ENCODE measurements at places on chromosomes 4 and X. TPM values are rescaled to one million over a fixed set of nuclear protein-coding genes. Genes with fewer than 3 reads are reported as not detected.

DNA sequence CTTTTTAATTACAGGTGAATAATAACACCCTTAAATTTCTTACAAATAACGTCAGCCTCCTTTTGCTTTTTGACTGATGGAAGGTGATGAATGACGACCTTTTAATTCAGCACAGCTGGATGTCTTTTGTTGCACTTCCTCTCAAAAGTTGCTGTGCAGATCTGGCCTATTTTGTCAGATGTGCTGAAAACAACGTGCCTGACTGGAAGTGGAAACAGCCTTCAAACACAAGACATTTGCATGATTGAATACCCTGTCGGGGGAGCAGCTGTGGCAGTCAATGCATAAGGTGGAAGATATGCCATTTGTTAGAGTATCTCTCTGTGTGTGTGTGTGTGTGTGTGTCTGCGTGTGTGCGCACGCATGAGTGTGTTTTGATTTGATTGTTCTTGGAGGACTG is 579.7 kb downstream of the SPRY1 start:
- H3K36me3 ChIP-seq, result no peaks in the 10 kb centered on the region
- peak; percentile 24 for DNase-seq
- no peak overlapping the region for H3K27ac ChIP-seq

DNA sequence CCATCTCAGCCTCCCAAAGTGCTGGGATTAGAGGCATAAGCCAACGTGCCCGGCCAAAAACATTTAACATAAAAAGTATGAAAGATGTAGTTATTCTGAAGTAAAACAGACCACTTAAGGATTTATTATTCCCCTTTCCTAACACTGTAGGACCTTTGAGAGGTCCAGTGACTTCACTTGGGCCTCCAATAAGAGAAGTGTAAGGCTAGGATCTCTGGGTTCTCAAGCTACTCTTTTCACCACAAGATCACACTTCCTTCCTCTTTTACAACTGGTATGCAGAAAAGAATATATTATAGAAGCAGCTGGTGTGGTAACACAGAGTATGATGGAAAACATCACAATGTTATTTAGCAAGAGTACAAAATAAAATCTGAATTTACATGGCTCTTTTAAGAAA is 30.2 kb upstream of the CCNG2 start:
- H3K36me3 ChIP-seq, result no peaks in the 10 kb centered on the region
- H3K27me3 ChIP-seq, result no peaks in the 10 kb centered on the region
- no peak for DNase-seq

DNA sequence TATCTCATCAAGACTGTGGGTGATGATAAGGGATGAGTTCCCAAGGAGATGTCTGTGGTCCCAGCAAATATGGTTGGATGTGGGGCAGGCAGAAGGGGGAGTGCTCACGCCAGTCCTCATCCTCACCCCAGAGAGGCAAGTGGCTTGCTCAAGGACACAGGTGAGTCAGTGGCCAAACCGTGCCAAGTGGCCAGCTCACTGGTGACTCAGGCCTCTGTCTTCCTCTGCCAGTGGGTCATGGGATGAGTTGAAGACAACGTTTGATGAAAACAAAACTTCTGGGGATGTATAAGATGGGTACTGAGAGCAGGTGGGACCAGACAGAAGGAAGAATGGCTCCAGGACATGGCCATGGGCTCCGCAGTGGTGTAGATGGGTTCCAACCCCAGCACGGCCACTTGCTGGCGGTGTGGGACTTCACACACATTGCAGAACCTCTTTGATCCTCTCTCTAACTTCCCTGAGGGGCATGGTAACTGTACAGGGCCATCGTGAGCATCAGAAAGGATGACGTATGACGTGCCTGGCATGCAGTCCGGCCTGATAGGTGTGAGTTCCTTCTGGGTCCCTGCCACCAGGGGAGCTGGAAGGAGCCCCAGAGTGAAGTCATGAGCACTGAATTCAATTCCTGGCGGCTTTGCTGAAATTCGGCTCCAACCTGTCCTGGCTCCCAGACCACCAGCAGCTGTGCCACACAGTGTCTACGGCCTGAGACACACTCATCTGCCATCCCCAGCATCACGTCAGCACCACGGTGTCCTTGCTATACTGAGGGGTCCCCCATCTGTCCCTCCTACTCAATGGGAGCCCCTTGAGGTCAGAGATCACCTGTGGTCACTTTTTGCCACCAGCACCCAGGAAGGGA is 41.3 kb upstream of the GPR78 start:
- peaks cover 4% of the 10 kb centered on the region for H3K4me1 ChIP-seq
- H3K27ac ChIP-seq, result no peak overlapping the region
- no peak overlapping the region for H3K4me3 ChIP-seq

GRCh38 chr4:117755438-117755837 is 278.8 kb upstream of the NDST3 start:
- no peak for DNase-seq
- H3K36me3 ChIP-seq, result no peaks in the 10 kb centered on the region
- no peak overlapping the region for H3K4me3 ChIP-seq

- DNase-seq, result no peak
- no peaks in the 10 kb centered on the region for H3K27me3 ChIP-seq
- H3K36me3 ChIP-seq, result no peaks in the 10 kb centered on the region
- H3K27ac ChIP-seq, result no peak overlapping the region
- no peak overlapping the region for H3K4me3 ChIP-seq
Measured at GRCh38 chr4:150240011-150240410, 161.8 kb downstream of the DCLK2 start.

GRCh38 chrX:153459986-153460385 is 10.4 kb downstream of the HAUS7 start:
- no peak for DNase-seq
- no peaks in the 10 kb centered on the region for H3K27me3 ChIP-seq
- H3K27ac ChIP-seq, result no peak overlapping the region
- no peaks in the 10 kb centered on the region for H3K36me3 ChIP-seq
- no peak overlapping the region for H3K4me3 ChIP-seq

Gene RBMXL3
- not detected for total RNA-seq
